Cerebellar nuclear complex (tissue), 1 donor: ENCODE measurements at places on chromosomes 3 and 15.

GRCh38 chr3:143314251-143315093 lies 194.9 kb downstream of the CHST2 start:
- DNase-seq = no peak

- DNase-seq = no peak
Observed at GRCh38 chr3:112333002-112333380, at the start of gene CD200. CD200 (plus strand) TSS chr3:112333156; CDS start chr3:112333213, 57 bp downstream.

GRCh38 chr3:128215290-128215689 lies 62.0 kb downstream of the EEFSEC start:
- no peak for DNase-seq

DNA sequence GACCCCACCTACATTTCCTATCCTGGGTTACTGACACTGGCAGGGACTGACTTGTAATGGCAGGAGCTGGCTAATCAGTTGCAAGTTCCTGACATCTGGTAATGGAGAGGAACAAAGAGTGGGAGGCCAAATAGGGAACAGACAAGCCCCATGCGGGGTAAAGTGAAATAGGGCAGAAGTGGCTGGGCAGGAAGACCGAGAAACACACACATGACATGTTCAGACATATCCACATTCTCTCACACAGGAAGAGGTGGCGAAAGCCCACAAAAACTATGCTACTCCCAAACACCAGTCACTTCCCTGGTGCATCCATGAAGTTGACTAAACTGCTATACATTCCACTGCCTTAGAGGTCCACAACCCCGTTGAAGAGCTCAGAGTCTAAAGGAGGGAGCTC lies 394.1 kb upstream of the TBL1XR1 start:
- DNase-seq = no peak

DNA sequence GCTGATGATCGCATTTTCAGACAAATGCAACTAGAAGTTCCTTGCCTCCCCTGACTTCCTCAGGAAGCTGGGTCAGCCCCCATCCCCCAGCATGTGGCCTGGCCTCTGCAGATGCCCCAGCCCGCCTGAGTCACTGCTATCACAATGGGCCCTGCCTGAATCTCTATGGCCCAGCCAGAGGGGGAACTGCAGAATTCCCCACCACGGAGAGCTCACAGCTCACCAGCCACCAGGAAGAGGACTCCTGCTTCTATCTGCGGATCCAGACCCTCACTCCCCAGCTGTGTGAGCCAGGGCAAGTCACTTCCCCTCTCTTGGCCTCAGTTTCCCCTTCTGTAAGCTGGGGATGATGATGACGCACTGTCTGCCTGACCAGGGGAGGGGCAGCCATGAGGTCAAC lies 6.9 kb downstream of the PLXND1 start:
- DNase-seq = no peak
